Stimulated activated CD8-positive, alpha-beta memory T cell treated with anti-CD3 and anti-CD28 coated beads, Interleukin-15, amount 100 ng/mL, for 24 hours (primary cell): ENCODE measurements at places on chromosomes 11 and 22.

DNA sequence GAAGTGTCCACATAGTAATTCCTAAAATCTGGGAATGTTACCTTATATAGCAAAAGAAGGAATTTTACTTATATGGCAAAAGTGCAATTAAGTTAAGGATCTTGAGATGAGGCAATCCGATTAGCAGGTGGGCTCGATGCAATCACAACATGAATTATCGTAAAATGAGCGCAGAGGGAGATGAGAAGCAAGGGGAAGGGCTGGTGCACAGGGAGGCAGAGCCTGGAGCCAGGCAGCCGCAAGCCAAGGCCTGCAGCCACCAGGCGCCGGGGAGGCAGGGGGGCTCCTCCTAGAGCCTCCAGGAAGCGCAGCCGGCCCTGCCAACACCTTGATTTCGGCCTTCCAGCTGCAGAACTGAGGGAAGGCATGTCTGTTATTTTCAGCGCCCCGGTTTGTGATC is 85.7 kb downstream of the CELSR1 start:
- DNase-seq: no peak

GRCh38 chr11:132976115-132976514 is 556.2 kb downstream of the OPCML start:
- no peak for DNase-seq

DNA sequence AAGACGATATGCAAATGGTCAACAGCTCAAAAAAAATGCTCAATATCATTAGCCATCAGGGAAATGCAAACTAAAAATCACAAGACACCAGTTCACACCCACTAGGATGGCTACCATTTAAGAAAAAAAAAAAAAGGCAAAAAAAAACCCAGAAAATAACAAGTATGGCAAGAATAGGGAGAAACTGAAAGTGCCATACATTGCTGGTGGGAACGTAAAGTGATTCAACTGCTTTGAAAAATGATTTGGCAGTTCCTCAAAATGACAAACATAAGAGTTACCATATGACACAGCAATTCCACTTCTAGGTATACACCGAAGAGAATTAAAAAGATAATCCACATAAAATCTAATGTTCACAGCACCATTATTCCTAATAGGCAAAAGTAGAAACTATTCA is 47.5 kb downstream of the PICALM start:
- DNase-seq: no peak

GRCh38 chr11:62787005-62787759 is at the start of gene TMEM179B:
TSS of gene TMEM179B (plus strand) at chr11:62787402. CDS start at chr11:62787432, 30 bp downstream.
- peak; percentile 97 for DNase-seq

GRCh38 chr22:49077586-49077985 is 750.1 kb downstream of the BRD1 start:
- DNase-seq: no peak

GRCh38 chr11:8813658-8814057 is 97.3 kb upstream of the AKIP1 start:
- peak; percentile 15 for DNase-seq

DNA sequence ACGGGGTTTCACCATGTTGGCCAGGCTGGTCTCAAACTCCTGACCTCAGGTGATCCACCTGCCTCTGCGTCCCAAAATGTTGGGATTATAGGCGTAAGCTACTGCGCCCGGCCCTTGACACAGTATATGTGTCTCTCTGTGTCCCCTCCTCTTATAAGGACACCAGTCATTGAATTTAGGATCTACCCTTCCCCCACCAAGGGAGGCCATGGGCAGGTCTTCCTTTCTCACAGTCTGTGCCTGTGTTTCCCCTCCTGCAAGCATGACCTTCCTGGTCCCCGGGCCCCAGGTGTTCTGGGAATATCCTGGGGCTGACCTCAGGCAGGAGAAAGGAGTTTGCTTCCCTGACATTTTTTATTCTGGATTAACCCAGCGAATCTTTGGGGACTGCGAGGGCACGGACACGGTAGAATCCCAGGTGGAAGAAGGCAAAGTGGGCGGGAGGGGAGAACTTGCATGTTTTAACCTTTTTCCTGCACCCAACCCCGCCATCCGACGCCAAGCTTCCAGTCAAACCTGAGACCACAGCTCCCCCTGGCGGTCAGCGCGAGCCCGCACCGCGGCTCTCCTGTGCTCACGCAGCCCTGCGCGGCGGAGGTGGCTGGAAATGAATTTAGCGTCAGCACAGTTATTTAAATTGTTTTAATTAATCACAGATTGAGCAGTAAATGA is 42.1 kb upstream of the ISX start:
- DNase-seq: peak; percentile 53

DNA sequence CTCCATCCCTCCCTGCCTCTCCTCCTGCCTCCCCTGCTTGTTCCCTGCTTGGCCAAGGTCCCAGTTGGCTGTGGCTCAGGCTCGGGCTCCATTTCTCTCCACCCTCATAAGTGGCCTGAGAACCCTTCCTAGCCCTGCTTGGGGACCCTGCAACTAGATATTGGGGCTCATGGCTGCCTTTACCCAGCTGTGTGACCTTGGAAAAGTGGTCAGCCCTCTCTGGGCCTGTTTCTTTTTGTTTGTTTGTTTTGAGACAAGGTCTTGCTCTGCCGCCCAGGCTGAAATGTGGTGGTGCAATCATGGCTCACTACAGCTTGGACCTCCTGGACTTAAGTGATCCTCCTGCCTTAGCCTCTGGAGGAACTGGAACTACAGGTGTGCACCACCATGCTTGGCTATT is 20.3 kb upstream of the CABP2 start:
- no peak for DNase-seq

- no peak for DNase-seq
These were observed at the start of gene MAPK11 for GRCh38 chr22:50269970-50270665. TSS of gene MAPK11 (minus strand) at chr22:50270380. CDS start at chr22:50270292, 88 bp downstream.

DNA sequence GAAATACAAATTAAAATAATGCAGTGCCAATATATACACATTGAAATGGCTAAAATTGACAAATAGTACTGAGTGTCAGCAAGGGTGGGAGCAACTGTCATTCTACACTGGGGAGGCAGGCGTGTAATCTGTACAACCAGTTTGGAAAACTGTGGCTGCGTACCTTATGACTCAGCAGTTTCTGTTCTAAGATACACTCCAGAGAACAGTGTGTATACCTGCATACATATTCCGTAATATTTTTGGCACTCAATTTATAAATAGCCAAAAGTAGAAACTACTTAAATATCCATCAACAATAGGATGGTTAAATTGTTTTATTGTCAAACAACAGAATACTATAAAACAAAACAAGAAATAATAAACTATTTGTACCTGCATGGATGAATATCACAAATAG is 57.6 kb downstream of the RNF169 start:
- DNase-seq: no peak

GRCh38 chr22:46012881-46013281 is 35.9 kb upstream of the WNT7B start:
- DNase-seq: no peak

GRCh38 chr11:97237151-97237550 is 847.3 kb downstream of the JRKL start:
- no peak for DNase-seq

DNA sequence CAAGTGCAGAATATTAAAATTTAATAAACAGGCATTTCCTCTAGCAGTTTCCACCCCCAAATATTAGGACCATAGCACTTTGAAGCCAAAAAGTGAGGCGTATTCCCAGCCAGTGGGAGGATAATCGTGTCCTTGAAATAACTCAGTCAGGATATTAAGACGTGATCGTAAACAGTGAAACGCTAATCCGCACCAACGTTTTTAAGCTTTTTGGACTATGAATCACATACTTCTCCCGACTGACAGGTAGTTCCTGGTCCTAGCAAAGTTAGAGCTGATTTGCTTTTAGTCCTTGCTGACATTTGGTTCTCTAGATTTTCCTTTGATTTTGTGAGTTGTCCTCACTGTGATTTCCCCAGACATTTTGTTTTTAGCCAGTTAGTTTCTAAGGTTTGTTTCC is 197.1 kb upstream of the ARHGAP20 start:
- DNase-seq: no peak

- DNase-seq: no peak
These were observed 963 bp upstream of the ADORA2A start for GRCh38 chr22:24426436-24426835.

- no peak for DNase-seq
These were observed 688 bp downstream of the SERPING1 start for GRCh38 chr11:57597916-57598830.

- DNase-seq: no peak
These were observed 28.7 kb downstream of the OTOG start for GRCh38 chr11:17575431-17576425.

GRCh38 chr11:61960532-61960931 is 6.9 kb downstream of the FTH1 start:
- no peak for DNase-seq

- peak; percentile 41 for DNase-seq
These were observed at the start of gene GLB1L3 for GRCh38 chr11:134275534-134276395. TSS of gene GLB1L3 (plus strand) at chr11:134276379. CDS start at chr11:134276741, 362 bp downstream.

DNA sequence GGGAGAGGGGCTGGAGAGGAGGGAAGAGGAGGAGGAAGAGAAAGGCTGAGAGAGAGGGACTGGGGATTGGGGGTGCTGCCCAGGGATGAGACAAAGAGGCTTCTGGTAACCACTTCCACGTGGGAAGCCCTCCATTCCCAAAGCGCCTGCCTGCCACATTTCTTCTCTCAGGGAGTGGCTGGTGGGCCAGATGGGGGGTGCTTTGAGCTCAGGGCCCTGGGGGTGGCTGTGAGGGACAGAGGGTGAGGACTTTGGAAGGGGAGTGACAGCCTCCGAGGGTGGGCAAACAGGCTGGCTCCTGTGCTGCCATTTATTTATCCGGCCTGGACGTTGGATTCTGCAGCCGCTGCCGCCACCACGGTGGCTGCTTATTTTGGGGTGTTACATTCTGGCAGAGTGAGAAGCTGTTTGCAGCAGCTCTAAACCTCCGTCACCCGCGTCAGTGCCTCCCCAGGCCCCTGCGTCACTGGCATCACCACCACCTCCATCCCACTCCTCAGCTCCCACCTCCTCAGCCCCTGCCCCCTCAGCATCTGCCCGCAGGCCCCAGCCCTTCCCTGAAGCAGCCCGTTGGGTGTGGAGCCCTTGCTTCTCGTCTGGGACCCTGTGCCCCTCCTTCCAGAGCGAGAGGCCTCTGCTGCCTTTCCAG is 1.6 kb downstream of the RTN4RL2 start:
- DNase-seq: no peak

- DNase-seq: no peak
These were observed 7.8 kb downstream of the RPS6KA4 start for GRCh38 chr11:64366751-64367150.

- no peak for DNase-seq
These were observed 2.7 kb upstream of the TMPRSS4 start for GRCh38 chr11:118074091-118074685.

- no peak for DNase-seq
These were observed 31.1 kb downstream of the DKK3 start for GRCh38 chr11:11977206-11977938.

- DNase-seq: no peak
These were observed 310.2 kb downstream of the DDX10 start for GRCh38 chr11:108975026-108975425.

GRCh38 chr11:129278586-129279319 is 86.6 kb upstream of the ARHGAP32 start:
- DNase-seq: no peak
